Esophagus squamous epithelium (tissue), 5 donors: ENCODE measurements at places on chromosomes 1 and 21.

DNA sequence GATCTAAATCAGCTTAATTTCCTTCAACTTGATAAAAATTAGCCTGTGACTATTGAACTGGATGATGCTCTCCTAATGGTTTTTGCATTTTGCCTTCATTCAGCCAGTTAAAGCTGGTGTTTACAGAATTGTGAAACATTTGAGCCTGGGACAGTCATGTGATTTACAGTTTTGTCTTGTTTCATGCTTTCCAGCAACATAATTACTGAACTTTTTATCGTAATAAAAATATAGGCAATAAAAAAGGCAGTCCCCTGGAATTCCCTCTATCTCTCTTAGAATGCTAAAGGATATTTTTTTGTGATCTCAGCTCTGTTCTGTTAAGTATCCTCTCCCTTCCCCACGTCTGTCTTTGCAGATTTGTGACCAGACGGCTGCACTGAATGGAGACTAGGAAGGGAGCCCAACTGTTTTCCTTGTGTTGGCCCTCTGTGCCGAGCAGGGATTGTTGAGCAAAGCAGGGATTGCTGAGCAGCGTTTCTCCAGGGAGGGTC, 70.3 kb upstream of the RGL1 start:
- DNase-seq, result no peak

DNA sequence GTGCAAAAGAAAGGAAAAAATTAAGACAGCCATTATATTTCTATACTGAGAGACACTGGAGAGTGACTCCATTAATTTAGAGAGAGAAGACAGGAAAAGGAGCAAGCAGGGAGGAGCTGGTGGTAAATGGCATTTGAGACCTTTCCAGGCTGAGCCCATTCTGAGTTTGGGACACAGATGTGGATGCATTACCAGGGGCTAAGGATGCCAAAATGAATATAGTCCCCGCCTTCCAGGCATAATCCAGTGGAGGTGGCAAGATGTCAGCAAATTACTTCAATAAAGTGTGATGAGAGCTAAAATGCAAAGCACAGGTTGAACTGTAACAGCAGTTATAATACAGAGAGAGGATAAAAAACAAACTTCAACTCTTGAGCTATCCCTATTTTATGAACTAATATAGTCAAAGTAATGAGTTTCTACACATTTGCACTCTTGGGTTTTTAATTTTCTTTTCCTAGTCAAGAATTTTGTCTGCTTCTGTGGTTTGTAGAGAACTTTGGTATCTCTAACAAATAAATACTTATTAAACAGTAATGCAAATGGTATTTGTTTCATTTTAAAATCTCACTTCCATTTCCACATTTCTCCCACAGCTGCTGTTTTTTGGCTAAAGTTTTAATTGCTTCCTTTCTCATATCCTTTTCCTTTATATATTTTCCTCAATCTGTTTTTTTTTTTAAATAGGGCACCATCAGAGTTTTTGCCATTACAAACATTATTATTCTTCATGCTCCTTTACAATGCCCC, 228.2 kb upstream of the KCNK2 start:
- DNase-seq, result no peak

DNA sequence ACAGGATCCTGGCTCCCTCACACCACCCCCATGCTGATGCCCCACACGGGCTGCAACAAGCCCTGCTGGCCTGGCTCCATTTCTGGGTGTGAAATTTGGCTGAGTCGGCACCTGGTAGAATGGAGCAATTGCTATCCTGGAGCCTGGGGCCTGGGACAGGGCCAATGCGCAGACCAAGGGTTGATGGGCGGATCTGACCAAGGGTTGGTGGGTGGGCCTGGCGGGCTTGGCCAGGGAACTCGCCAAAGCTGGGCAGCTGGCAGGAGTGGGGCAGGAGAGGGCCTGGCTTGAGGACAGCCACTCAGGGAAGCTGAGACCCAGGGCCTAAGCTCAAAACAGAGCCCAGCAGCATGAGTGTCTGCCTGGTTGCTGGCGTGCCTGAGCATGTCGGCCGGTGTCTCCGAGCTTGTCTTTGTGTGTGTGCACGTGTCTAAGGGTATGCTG, 70.9 kb upstream of the POU3F1 start:
- no peak for DNase-seq

DNA sequence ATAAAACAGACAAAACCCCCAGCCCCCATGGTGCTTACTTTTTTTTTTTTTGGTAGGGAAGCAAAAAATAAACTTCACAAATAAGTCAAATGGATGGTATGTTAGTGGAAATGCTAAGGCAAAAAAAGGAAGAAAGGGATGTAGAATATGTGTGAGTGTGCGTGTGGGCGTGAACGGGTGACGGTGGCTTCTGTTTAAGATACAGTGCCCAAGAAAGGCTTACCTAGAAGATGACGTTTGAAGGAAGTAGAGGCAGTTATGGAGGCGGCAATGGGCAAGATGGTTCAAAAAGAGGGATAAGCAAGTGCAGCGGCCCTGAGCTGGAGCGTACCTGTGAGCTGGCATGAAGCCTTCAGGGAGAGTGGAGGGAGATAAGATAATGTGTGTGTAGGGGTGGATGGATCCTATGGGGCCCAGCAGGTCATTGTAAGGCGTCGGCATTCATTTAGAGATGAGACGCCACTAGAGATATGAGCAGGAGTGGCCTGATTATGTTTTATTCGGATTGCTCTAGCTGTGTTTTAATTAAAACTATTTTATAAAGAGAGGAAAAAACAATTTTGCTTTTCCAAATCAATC, 19.9 kb downstream of the LEPR start:
- DNase-seq, result no peak

DNA sequence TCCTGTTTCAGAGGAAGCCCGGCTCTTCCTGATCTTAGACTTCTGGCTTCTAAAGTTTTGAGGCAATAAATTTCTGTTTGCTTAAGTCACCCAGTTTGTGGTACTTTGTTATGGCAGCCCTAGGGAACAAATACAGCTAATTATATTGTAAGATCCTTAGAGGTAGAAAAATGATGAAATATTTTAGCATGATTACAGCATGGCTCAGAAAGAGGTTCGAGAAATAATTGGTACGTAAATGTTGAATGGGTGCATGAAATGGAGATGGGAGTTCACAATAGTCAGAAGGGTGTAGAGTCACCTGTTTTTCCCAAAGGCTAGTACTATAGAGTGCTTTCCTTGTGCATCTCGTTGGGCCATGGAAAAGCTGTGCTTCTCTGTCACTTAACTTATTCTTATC, 123.5 kb downstream of the RUNX1 start:
- no peak for DNase-seq

DNA sequence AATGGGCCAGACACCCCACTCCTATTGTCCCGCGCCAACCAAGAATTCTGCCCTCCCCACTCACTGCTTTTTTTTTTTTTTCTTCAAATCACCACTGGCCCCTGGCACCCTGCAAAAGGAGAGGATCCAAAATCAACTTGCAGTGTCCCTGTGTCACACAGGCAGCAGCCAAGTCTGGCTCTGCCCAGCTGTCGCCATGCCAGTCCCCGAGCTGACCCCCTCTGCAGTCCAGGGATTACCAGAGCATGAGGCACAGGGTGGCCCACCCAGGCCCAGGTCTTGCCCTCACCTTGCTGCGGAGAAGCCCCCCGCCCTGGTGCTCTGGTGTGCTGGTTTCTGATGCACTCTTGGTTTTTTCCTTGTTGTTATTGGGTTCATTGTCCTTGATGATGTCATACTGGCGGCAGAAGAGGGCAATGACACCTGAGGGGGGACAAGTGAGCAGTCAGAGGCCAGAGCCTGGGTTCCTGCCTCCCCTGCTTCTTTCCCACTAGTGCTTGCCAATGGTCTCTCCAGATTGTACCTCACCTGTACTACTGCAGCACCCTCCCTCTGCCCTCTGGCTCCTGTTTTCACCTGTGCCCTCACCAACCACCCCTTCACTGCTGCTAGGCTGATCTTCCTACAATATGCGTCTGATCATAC, 6.2 kb downstream of the FNDC5 start:
- no peak for DNase-seq

GRCh38 chr1:159872891-159873290, 10.4 kb upstream of the VSIG8 start:
- DNase-seq, result no peak

GRCh38 chr1:45490626-45491486, at the start of gene TESK2:
TSS of gene TESK2 (minus strand) at chr1:45491163. CDS start at chr1:45457785, 33,378 bp downstream.
- peak; percentile 94 for DNase-seq

DNA sequence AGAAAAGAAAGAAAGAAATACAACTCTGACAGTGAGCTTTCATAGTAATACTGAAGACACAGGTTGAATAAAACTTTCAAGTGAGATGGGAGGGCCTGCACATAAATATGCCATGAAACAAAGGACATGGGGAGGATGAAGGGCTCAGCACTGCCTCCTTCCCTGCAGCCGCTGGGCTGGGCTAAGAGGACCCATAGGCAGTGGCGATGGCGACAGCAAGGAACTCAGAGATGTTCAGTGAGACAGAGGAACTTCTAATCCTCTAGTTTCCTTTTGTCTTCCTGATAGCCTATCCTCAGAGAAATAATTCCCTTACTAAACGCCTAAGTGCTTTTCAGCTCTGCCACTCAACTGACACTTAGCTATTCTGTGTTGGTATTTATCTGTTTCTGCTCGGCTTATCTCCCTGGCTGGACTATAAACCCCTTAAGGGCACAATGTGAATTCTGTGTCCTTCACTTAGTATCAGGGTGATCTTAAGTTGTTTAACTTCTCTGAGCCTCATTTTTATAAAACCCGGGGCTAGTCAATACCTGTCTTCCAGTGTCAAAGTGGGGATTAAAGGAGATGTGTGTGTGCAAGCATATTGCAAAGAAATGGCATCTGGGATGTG, 24.4 kb upstream of the IER5 start:
- DNase-seq, result no peak

- DNase-seq, result no peak
Observed at GRCh38 chr1:226181996-226182714, 4.4 kb downstream of the ACBD3 start.

DNA sequence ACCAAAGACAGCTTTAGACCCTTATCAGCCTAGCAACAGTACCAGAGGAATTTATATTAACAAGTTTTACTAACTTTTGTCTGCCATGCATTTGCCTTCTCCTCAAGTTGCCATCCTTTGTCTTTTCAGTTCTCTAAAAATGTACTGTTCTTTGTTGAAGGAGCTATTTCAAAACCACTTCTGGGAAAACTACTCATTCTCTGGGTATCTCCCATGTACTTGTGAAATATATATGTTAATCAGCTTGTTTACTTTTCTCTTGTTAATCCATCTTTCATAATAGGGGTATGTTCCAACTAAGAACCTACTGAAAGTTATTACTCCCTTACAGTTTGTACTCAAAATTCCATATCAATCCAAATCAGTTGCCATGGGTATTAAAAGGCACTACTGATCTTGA, 16.3 kb downstream of the DPYD start:
- no peak for DNase-seq

GRCh38 chr1:185693654-185694053, 40.5 kb upstream of the HMCN1 start:
- DNase-seq, result no peak

DNA sequence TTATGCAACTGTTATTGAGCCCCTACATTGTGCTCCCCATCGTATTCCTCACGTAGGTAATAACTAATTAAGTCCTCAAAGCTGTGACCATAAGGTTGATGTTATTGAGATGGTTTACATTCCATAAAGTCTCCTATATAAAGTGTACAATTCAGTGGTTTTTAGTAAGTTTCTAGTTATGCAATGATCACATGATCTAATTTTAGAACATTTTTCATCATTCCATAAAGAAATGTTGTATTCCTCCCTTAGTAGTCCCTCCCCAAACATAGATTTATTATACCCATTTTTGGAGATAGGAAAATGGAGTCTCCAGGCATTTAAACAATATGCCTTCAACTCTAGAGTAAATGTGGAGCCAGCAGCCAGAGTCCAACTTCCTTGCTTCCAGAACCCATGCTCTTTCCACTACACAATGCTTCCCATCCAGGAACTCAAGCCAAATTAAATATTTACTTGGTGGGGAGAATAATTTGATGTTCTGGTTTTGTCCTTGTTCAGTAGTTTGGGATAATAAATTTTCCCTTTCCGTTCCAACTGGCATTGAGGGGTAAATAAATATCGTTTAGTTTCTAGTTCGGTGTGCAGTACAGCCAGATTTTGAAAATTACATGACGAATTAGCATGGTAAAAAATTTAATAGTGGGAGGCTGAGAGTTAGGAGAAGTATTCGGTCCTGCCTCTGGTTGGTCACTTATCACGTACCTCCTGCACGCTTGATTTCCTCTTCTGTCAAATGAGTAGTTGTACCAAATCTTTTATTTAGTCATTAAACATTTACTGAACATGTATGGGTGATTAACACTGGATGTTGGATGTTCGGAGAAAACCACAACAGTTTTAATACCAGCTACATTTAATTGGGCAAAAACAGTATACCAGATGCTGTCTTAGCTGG, 66.3 kb downstream of the CACHD1 start:
- no peak for DNase-seq

GRCh38 chr1:230029244-230029941, 37.6 kb upstream of the GALNT2 start:
- DNase-seq, result no peak

DNA sequence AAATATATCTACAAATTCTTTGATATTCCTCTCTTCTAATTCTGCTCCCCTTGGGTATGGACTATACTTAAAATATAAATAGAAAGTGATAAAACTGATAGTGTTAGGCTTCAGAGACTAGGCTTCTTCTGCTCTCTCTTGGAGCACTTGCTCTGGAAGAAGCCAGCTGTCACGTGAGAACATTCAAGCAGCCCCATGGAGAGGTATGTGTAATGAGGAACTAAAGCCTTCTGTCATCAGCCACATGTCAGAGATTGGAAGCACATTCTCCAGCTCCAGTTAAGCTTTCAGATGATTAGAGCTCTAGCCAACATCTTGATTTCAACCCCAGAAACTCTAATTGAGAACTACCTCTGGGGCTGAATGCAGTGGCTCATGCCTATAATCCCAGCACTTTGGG, 34.3 kb downstream of the XKR8 start:
- DNase-seq, result no peak

GRCh38 chr1:156894711-156895454, 1.4 kb downstream of the PEAR1 start:
- DNase-seq, result no peak

- no peak for DNase-seq
Observed at GRCh38 chr1:166169182-166169581, 2.4 kb upstream of the FAM78B start.

GRCh38 chr1:75412616-75413015, 198.3 kb downstream of the SLC44A5 start:
- DNase-seq, result no peak

GRCh38 chr1:153510984-153511410, 24.8 kb downstream of the S100A6 start:
- DNase-seq, result no peak

GRCh38 chr1:164735315-164736052, 176.5 kb downstream of the PBX1 start:
- no peak for DNase-seq

DNA sequence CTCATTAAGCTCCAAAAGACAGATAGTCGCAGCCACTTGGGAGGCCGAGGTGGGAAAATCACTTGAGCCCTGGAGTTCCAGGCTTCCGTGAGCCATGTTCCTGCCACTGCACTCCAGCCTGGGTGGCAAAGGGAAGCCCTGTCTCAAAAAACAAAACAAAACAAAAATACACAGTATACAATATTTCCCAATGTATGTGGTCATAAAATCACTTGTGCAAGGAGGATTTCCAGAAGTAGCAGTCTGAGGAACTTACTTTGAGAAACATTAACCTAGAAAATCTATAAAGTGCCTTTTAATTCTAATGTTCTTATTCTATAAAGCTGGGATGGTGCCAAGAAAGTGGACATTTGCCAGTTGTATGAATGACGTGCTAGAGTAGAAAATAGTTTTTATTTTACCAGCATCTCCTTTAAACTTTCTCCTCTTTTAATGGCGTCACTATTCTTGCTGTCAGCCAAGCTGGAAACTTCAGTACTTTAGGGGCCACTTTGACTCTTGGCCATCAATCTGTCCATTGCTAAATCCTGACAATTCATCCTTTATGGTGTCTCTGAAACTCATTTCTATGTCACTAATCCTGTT, 22.5 kb downstream of the FAM177B start:
- DNase-seq, result no peak
